ENCODE measurements at places on chromosomes 3 and 15.

- no peak for DNase-seq
Observed at GRCh38 chr3:119849126-119849525, 67.2 kb downstream of the NR1I2 start.

- DNase-seq, result no peak
Observed at GRCh38 chr15:101264911-101265641, 12.2 kb downstream of the SELENOS start.

- no peak for DNase-seq
Observed at GRCh38 chr3:20810555-20810954, 624.5 kb upstream of the SGO1 start.

GRCh38 chr3:58332575-58333188, at the start of gene PXK:
Gene PXK, plus strand, starts transcription at chr3:58332892. Its CDS starts 97 bp downstream, at chr3:58332989.
- DNase-seq, result peak; percentile 87

GRCh38 chr3:157087373-157087772, 72.6 kb downstream of the CCNL1 start:
- peak; percentile 68 for DNase-seq

GRCh38 chr3:196311-197148, at the start of gene CHL1:
Gene CHL1, plus strand, starts transcription at chr3:196763. Its CDS starts 123,014 bp downstream, at chr3:319777.
- no peak for DNase-seq

DNA sequence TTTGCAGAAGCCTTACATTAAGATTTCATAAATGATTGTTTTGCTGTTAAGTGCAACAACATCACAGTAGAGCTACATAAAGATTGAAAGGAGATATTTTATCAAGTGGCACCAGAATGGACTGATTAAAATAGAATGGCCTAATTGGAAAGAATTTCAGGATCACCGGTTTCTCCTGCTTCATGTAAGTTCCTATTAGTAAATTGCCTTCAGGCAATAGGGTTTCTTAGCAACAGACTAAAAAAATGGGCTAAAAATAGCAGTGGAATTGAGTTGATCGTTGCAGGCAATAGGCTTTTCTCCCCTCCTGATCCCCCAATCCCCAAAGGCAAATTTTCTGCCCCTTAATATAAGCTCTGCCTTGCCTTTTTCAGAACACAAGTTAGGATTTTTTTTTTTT, 917 bp downstream of the LNP1 start:
- peak; percentile 65 for DNase-seq

DNA sequence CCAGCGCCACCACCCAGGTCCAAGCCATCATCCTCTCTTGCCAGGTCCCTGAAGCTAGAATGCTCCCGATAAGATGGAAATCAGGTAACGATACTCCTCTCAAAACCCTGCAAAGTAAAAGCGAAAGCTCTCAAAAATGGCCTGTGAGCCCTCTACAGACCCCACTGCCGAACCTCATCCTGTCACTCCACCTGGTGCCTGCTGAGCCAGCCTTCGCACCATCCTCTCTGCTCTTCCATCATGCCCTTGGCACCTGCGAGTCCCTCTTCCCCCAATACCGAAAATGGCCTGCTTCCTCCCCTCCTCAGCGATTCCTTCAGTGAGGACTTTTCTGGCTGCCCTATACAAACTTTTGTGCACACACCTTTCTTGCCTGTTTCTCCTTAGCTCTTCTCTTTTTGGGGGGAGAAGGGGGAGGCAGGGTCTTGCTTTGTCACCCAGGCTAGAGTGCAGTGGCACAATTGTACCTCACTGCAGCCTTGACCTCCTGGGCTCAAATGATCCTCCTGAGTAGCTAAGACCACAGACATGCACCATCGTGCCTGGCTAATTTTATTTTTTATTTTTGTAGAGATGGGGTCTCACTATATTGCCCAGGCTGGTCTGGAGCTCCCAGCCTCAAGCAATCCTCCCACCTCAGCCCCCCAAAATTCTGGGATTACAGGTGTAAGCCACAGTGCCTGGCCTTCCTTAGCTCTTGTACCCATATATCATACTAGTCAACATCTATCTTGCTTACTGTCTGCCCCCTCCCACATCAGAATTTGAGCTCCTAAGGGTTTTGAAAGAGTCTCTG, 3.0 kb downstream of the IDH2 start:
- DNase-seq, result no peak

DNA sequence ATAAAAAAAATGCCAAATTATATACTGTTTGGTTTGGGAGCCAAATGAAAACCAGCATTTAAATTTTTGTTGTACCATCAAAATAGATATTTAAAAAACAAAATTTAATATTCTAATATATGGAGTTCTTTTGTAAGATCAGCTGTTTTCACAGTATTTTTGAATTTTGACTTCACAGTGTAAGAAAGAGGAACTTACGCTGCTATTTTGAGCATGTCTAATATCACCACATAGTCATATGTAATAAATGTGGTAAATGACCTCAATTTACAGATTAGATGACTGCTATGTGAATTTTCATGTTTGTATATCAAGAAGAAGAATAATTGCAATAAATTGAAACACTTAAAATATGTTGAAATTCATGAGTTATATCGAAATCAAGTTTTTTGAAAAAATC, 189.6 kb downstream of the ARRDC4 start:
- DNase-seq, result no peak

- peak; percentile 72 for DNase-seq
Observed at GRCh38 chr3:5264093-5264600, 76.6 kb downstream of the EDEM1 start.

DNA sequence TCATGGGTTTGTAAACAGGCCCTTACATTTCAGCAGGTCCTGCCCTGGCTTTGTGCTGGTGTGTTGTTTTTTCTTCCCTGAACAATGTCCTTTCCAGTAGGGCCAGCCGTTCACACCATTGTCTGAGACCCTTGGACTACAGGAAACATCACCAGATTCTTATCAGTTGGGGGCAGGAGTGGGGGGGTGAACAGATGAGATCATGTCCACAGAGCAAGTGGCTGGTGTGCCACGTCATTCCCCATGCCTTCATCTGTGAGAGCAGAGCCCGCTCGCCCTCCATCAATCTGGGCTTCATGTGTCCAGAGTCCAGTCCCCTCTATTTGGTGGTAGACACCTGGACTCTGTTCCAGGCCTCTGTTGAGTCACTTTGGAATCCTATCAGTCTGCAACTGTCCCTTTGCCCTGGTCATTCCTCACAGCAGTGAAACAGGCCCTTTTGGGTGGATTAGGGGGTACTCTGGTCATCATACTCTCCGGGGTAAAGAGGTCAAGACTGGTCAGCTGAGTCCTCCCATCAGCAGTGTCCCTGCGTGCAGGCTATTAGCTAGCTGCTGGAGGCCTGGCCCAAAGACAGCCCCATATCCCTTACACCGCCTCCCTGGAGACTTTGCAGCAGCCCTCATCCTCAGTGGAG, 15.0 kb downstream of the SEMA3G start:
- no peak for DNase-seq
